ENCODE measurements at places on chromosomes 1 and 21. TPM values are rescaled to one million over a fixed set of nuclear protein-coding genes. Genes with fewer than 3 reads are reported as not detected.

Gene MSH4
- 0.20 TPM for total RNA-seq

Gene ANKRD34A
- total RNA-seq, result 2.0 TPM

Gene PROX1
- 0.32 TPM for total RNA-seq

Gene BCL10
- total RNA-seq, result 21.9 TPM

Gene CD101
- 1.4 TPM for total RNA-seq

Gene MASP2
- total RNA-seq, result not detected

Gene FAM72C
- not detected for total RNA-seq

Gene TMEM54
- 23.7 TPM for total RNA-seq

Gene SERINC2
- total RNA-seq, result 19.8 TPM

DNA sequence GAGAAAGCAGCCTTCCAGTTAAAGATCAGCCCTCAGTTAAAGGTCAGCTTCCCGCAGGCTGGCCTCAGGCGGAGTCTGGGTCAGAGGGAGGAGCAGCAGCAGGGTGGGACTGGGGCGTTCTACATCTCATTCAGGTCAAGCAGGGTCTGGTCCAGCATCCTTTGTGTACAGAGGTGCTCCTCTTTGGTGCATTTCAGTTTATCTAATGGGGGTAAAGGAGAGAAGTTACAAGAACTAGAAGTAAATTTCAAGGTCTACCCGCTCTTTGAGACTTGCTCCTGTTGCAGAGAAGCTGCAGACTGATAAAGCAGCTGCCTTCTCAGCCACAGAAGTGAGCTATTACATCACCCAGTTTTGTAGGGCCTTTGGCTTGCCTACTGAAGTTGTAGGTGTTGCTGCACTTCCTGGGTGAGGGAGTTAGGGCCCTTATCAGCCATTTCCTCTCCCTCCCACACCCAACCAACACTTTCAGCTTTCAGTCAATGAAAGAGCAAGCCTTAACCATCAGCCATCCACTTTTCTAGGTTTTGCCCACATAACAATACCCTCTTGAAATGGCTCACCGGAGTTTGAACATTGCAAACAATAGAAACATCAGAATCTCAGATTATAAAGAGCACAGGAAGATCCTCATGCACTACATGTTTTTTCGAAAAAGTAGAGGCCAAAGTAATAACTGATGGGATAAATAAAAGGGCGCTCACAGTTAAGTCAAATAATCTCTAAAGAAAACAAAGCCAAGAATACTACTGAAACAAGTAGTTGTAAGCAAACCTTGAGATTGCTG is 2.8 kb upstream of the NUP210L start:
- no peak overlapping the region for H3K4me3 ChIP-seq
- H3K4me1 ChIP-seq, result peaks cover 44% of the 10 kb centered on the region
- H3K27me3 ChIP-seq, result no peaks in the 10 kb centered on the region
- H3K27ac ChIP-seq, result peak overlapping the region; percentile 30
- DNase-seq, result no peak

GRCh38 chr1:78096017-78096416 is 50.3 kb downstream of the GIPC2 start:
- H3K4me3 ChIP-seq, result no peak overlapping the region
- no peak for DNase-seq
- H3K36me3 ChIP-seq, result no peaks in the 10 kb centered on the region
- H3K27ac ChIP-seq, result peak overlapping the region; percentile 82

DNA sequence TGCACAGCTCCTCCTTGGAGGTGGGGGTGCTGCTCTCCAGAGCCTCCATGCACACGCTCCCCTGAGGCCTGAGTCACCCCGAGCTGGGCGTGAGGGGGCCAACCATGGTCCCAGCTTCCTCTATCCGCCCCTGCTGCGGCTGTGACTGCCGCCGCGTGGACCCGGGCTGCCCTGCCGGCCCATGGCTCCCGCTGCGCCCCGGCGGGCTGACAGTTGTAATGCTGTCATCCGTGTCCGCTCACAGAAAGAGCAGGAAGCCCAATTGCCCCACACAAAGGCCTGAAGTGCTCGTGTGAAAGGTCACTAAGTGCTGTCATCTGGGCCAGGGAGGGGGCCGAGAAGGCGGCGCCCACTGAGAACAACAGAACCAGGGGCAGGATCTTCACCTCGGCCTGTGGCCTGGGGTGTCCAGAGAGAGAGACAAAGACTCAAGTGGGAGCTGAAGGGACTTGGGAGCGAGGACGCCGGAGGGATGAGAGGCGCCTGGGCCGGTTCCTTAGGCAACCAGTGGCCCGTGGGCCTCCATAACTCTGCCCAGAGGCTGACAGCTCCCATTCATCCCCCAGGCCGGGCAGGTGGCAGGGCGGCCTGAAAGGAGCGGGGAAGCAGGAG is 31.5 kb downstream of the OLIG1 start:
- no peaks in the 10 kb centered on the region for H3K4me1 ChIP-seq
- no peak overlapping the region for H3K4me3 ChIP-seq
- no peak for DNase-seq
- H3K27me3 ChIP-seq, result peaks cover 33% of the 10 kb centered on the region
- no peak overlapping the region for H3K27ac ChIP-seq

- H3K36me3 ChIP-seq, result peaks cover 3% of the 10 kb centered on the region
- H3K4me3 ChIP-seq, result no peak overlapping the region
- H3K4me1 ChIP-seq, result peaks cover 21% of the 10 kb centered on the region
- no peak for DNase-seq
Observed at GRCh38 chr1:178928041-178928440, 57.2 kb upstream of the ANGPTL1 start.

DNA sequence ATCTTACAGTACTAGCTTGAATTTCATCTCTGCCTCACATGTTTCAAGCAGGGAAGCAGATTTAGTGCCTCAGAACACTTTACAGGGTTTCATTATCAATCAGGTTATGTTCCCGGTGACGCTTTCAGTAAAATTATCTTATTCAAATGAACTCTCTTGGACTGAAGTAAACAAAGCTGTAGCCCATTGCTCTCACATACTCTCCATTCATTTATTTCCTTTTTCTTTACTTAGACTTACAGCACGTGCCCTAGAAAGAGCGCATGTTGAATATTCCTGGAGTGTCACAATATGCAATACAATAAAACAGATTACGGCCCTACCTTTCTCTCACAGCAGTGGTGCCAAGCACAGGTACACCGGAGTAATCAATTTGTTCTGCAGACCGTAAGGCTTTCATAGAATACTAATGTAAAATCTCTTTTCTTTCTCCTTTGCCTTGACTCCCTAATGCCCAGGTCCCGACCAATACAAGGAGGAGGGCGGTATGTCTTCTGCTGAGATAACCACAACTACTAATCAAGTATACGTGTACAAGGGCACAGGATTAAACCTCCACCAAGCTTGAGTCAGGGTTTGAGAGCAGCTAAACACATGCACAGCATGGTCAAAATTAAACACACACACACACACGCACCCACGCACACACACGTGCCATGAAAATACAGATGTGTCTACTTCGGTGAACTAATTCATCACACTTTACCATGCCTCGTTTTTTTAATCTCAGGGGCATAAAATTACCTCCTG is 62.8 kb downstream of the NRIP1 start:
- no peaks in the 10 kb centered on the region for H3K36me3 ChIP-seq
- H3K27me3 ChIP-seq, result no peaks in the 10 kb centered on the region
- H3K4me3 ChIP-seq, result no peak overlapping the region
- peaks cover 61% of the 10 kb centered on the region for H3K4me1 ChIP-seq
- no peak for DNase-seq
- no peak overlapping the region for H3K27ac ChIP-seq

DNA sequence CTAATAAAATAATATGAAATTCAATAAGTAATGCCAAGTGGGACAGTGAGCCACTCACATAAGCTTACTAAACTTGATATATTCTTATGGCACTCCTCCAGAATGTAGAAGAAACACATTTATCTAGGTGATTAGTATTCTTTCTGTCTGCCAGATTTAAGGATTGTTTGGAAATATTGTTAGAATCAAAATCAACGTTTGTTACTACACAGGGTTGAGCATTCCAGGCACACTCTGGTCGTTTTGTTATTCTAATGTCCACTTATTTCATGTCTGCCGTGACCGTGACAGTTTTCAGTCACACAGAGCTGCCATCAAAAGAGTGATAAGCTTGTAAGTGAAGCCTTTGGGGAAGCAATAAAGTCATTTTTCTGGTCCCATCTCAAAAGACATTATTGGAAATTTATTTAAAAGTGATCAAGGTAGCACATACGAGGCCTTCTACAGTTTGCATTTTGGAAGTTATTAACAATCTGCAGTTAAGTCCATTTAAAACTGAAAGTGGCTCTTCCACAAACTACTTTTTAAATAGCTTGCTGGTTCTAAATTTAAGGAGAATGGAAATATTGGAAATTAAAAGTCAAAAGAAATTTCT is 38.0 kb downstream of the NFIA start:
- DNase-seq, result no peak
- H3K4me1 ChIP-seq, result peaks cover 54% of the 10 kb centered on the region
- peak overlapping the region; percentile 64 for H3K27ac ChIP-seq

- no peak overlapping the region for H3K27ac ChIP-seq
- no peaks in the 10 kb centered on the region for H3K27me3 ChIP-seq
- peaks cover 18% of the 10 kb centered on the region for H3K4me1 ChIP-seq
Observed at GRCh38 chr1:164821648-164822047, 262.7 kb downstream of the PBX1 start.

DNA sequence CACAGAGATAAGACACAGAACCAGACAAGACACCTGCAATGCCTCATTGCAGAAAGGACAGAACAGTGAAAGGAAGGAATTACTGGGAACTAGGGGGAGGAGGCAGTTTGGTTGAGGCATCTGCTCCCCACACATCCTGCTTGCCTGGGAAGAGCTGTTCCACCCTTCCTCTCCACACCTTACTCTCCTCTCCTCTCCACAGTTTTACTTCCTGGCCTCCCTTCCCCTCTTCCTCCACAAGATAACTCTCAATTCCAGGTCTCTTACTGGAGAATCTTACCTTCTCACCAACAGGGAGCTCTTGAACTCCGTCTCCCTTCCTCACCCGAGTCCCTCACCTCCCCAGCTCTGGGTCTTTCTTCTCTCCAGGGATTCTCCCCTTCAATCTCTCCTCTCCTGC is 2.1 kb downstream of the ELOVL1 start:
- peak overlapping the region; percentile 65 for H3K27ac ChIP-seq
- peak overlapping the region; percentile 88 for H3K4me3 ChIP-seq
- H3K36me3 ChIP-seq, result peaks cover 29% of the 10 kb centered on the region
- no peaks in the 10 kb centered on the region for H3K27me3 ChIP-seq
- peaks cover 50% of the 10 kb centered on the region for H3K4me1 ChIP-seq

DNA sequence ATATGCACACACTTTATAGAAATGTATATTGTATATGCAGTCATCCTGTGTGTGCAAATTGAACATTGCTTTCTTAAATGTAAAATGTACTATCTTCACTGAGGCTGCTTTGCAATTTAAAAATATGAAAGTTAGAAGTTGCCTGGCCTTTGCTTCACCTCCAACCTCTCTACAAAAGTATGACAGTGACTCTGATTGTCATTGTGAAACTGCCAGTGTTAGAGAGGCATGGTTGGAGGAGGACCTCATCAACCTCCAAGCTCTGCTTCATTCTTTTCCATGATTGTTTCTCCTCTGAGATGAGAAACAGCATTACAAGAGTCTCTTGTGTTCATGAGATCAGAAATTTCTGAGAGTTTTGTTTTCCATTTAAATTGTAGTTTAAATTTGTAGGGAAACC is 185.5 kb downstream of the ZC3H11B start:
- H3K27me3 ChIP-seq, result no peaks in the 10 kb centered on the region
- no peak overlapping the region for H3K4me3 ChIP-seq
- H3K36me3 ChIP-seq, result no peaks in the 10 kb centered on the region
- H3K4me1 ChIP-seq, result no peaks in the 10 kb centered on the region
- H3K27ac ChIP-seq, result no peak overlapping the region

GRCh38 chr1:18541046-18541795 is 60.5 kb downstream of the KLHDC7A start:
- DNase-seq, result no peak
- no peaks in the 10 kb centered on the region for H3K4me1 ChIP-seq
- peaks cover 53% of the 10 kb centered on the region for H3K27me3 ChIP-seq
- H3K27ac ChIP-seq, result no peak overlapping the region

GRCh38 chr21:37057614-37058013 is 15.3 kb downstream of the PIGP start:
- no peaks in the 10 kb centered on the region for H3K27me3 ChIP-seq
- H3K36me3 ChIP-seq, result no peaks in the 10 kb centered on the region
- H3K4me3 ChIP-seq, result no peak overlapping the region
- no peak for DNase-seq
- no peak overlapping the region for H3K27ac ChIP-seq

DNA sequence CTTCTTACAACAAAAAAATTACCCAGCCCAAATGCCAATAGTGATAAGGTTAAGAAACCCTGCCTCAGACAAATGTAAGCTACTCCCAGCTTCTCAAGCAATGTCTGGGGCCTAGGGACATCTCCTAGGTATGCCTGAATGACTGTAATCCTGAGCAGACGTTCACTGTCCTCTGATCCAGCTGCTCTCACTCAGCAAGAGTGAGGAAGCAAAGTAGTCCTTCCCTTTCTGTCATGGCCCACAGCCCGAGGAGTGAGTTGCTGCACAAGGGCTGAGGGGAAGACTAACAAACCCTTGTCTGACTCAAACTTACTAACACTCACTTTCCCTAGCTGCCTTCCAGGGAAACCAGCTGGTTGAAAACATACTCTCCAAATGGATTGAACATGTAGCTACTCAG is 124.9 kb upstream of the TNFSF4 start:
- peak overlapping the region; percentile 12 for H3K27ac ChIP-seq
- no peak for DNase-seq
- no peaks in the 10 kb centered on the region for H3K27me3 ChIP-seq
- H3K4me3 ChIP-seq, result no peak overlapping the region

GRCh38 chr1:87766737-87767136 is 438.1 kb downstream of the LMO4 start:
- no peak overlapping the region for H3K4me3 ChIP-seq
- H3K27me3 ChIP-seq, result no peaks in the 10 kb centered on the region
- DNase-seq, result no peak
- H3K36me3 ChIP-seq, result peaks cover 3% of the 10 kb centered on the region
- no peaks in the 10 kb centered on the region for H3K4me1 ChIP-seq
- H3K27ac ChIP-seq, result no peak overlapping the region

DNA sequence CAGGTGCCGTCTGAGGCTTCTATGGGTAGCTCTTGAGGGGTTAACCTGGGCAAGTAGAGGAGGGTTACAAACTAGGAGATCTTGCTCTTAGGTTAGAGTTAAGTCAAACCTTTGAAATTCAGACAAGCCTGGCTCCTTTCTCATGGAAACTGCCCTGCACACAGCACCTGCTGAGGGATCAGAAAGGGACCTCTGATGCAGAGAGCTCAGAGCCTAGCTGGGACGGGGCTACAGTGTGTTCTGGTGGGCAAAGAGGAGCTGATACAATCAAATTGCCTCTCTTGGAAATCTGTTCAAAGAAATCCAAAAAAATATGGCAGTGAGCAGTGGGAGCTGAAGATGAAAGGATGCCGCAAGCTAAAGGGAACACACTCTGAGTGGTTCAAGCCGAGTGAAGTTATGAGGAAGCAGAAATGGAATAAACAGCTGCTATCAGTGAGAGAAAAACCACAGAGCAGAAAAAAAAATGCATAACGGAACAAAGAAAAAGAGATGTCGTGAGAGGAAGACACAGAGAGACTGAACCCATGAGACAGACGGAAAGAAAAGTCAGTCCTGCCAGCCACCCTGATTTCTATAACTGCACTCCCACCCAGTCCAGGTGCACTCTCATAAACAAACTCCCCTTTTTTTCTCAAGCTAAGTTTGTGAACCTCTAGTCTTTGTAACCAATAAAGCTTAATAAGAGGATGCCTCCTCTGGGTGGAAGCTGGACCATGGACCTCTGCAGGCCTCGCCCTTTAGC is 26.6 kb downstream of the PAFAH2 start:
- DNase-seq, result no peak
- H3K27me3 ChIP-seq, result no peaks in the 10 kb centered on the region
- no peaks in the 10 kb centered on the region for H3K4me1 ChIP-seq
- H3K4me3 ChIP-seq, result no peak overlapping the region
- peaks cover 44% of the 10 kb centered on the region for H3K36me3 ChIP-seq

All from chondrocyte (in vitro differentiated cells).